NCI-H524 treated with DMSO at 0.1 percent for 48 hours (cell line): ENCODE measurements at places on chromosomes 2 and 18.

- no peak for DNase-seq
Observed at GRCh38 chr2:74564222-74564621, 9.7 kb downstream of the DOK1 start.

DNA sequence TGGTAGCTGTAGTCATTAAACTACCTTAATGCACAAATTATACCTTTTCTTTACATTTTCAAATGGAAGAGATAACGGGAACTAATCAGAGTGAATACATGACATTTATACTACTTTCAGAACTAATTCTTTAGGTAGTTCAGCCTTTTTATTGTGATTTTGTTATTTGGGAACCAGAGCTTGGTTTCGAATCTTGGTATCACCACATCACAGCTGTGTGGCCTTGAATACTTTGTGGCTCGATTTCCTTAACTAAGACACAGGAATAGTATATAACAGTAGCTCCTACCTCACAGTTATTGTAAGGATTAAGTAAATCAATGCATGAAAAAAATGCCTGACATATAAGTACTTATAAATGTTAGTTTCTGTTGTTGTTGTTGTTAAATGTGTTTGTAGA is 240.0 kb downstream of the WDR7 start:
- no peak for DNase-seq

GRCh38 chr2:134739236-134739878 is 20.6 kb upstream of the TMEM163 start:
- no peak for DNase-seq

DNA sequence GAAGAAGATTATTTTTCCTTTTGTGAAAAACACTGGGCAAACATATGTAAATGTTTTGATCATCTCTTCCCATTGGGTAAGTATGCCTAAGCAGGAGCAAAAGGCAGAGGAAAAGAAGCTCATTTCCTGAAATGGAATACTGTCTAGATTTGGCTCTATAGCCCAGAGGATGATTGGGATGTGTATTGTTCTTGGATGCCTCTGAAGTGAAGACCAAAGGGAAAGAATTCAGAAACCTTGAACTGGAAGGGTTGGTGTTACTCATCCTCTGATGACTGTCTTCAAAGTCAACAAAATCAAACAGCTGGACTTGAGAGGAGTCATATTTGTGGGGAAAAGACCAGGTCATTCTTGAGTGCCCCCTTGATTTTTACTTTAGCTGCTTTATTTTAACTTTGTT is 112.6 kb upstream of the NT5C1B start:
- DNase-seq: no peak

GRCh38 chr2:28642796-28643195 is 108.8 kb upstream of the PPP1CB start:
- no peak for DNase-seq

DNA sequence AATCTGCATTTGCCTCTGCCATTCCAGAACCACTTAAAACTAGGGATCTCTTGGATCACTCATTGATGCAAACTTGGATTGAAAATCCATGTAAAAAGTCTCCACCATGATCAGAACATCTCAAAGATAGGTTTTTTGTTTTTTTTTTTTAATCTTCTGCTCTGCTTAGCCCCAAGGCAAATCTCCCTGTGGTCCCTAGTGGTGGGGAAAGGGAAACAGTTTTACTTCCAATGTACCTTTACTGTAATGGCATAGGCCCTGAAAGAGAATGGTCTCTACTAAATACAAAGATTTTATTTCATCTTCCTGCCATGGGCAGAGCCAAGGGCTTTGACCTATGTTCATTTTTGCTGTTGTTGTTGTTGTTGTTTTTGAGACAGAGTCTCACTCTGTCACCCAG is 78.4 kb downstream of the KANSL1L start:
- no peak for DNase-seq

GRCh38 chr2:81853341-81853740 is 1548.8 kb upstream of the LRRTM1 start:
- no peak for DNase-seq

DNA sequence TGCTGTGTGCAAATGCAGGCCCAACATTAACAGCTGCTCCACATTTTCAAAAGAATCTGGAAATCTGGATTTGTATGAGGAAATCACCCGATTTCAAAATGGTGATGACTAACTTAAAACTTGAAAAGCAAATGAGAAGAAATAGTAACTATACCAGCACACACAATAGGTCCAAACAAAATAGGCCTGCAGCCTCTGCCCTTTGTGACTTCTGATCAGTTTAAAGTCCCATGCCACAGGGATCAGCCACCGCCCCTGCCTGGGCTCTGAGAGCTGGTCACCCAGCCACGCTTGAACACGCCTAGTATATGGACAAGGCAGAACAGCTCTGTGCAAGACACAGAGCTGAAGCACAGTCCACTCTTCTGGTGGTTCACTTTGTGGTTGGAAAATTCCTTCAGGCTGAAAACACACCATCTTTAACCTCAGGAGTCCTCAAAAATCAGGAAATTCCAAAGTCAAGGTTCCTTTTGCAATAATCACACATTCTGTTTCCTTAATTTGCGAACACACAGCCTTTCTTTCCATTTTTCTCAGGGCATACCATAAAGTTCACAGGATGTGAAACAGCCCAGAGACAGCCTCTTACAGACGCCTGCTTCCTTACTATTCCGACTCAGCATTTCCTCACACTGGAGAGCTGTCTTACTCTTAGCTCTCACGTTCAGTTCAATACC is 150.1 kb upstream of the RIOK3 start:
- no peak for DNase-seq

DNA sequence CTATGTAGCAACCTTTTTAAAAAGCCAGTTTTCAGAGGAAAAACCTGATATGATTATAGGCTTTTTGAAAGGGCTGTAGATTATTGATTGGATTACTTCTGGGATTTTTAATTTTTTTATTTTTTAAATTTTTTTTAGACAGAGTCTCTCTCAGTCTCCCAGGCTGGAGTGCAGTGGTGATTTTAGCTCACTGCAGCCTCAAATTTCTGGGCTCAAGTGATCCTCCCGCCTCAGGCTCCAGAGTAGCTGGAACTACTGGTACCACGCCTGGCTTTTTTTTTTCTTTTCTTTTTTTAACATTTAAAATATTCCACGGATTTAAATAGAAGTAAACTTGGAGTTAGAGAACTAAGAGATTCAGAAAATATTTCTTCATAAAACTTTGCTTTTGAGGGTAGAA is 1.2 kb downstream of the MRPL19 start:
- no peak for DNase-seq

- no peak for DNase-seq
Observed at GRCh38 chr2:134361648-134362047, 107.8 kb downstream of the MGAT5 start.

DNA sequence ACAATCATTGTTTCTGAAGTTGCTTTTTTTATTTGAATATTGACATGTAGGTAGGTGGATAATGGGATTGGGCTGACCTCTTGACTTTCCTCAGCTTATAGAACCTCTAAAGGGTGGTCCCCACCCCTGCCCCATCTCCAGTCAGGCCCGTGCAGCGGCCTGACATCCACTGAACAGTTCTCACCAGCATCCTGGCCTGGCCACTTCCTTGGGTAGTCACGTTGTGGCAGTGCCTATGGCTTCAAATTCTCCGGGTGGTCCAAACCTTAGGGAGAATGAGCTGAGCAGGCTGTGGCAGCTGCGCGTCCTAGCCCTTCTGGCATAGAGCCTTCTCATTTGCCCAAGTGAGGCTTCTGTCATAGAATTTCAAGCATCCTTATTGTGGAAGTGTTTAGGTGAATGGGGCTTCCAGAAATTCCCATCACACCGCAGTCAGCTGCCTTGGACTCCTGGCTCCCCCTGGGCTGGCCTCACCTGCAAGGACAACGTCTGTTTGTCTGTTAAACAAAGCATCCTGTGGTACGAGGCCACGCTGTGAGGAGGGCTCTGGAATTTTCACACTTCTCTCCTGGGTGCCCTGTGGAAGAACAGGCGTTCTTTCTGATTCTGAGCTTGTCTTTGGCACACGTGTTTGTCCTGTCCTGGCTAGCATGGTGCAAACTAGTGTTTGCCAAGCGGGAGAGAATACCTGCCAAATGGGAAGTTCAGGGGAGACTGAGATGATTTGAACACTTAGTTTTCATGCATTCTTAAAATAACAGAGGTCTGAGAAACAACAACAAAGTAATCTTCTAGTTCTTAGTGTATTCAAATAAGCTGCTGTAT is 31.8 kb upstream of the OTOS start:
- DNase-seq: no peak

DNA sequence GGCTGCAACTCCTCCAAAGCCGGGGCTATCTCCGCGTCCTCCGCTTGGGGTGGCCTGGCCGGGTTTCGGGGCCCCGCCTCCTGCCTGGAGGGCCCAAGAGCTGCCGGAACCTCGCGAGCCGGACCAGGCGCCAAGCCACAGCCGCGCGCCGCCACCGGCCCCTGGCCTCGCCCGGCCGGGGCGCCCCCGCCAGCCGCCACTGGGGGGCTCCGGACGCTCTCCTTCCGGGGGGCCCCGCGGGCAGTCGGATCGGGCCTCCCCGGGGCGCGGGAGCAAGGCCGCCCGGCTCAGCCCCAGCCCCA is 17.4 kb upstream of the HAAO start:
- no peak for DNase-seq

GRCh38 chr2:241952816-241953215 is 83.3 kb downstream of the RTP5 start:
- no peak for DNase-seq

GRCh38 chr18:23538001-23538400 is 34.7 kb downstream of the RMC1 start:
- DNase-seq: no peak

- no peak for DNase-seq
Observed at GRCh38 chr2:54531558-54531957, 75.4 kb downstream of the SPTBN1 start.

GRCh38 chr18:3648200-3648599 is 198.2 kb downstream of the TGIF1 start:
- no peak for DNase-seq

DNA sequence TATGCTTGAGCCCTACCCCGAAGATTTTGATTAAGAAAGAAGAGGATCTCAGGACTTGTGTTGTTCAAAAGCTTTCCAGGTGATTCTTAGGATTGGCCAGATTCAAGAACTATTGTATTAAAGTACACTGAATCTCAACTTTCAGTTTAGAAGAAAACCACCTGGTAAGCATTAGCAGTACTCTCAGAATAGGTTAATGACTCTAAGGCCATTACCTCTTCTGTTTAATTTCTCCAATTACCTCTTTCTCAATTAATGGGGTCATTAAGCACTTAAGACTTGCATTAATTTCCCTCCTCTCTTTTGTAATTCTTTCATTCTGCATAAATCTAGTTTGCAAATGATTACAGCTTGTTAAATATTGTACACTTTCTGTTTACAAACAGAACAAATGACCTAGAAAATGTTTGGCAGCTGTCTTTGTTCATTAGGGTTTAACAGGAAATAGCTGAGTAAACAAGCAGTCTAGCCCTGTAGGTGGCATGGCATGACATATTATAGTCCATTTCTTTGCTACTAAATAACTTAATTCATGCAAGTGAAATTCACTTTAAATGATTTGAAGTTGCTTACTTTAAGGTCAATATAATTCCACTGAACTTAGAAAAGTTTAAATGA is 20.4 kb upstream of the TDRD15 start:
- DNase-seq: no peak

- DNase-seq: no peak
Observed at GRCh38 chr2:2188344-2188920, 142.6 kb downstream of the MYT1L start.

- no peak for DNase-seq
Observed at GRCh38 chr18:8984131-8984721, 118.3 kb upstream of the NDUFV2 start.

DNA sequence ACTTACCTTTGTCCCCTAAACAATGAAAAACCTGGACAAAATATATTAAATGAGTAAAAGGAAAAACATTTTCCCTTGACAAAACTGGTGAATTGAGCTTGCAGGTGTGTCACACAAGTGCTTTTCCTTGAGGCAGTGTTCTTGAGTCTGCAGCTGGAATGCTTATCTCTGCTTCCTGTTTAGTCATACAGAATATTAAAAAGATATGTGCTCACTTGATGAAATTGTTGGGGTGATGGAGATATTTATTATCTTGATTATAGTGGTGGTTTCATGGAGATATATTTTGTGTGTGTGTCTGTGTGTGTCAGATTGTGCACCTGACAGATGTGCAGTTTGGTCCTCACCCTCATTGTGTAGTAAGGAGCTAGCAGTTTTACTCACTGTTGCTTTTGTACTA is 3.3 kb downstream of the TAF1B start:
- DNase-seq: no peak

GRCh38 chr2:84799772-84800171 is 81.1 kb downstream of the TRABD2A start:
- no peak for DNase-seq

GRCh38 chr2:79100285-79100684 is 12.5 kb upstream of the REG1B start:
- DNase-seq: no peak

DNA sequence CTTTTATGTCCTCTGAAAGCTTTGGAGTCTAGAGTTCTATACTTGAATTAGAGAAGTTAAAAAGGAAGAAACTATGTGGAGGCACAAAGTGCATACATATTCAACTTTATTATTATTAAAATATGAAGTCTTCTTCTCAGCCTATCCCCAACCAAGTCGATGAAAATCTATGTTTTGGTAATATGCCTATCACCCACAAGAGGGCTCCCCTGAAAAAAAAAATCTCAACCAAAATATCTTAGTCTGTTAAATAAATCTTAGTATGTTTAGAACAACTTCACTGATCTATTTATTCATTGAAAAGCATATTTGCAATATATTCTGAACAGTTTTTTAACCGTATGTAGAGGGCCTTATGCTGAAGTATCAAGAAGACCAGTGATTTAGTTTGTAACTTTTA is 804.5 kb downstream of the TDRD15 start:
- DNase-seq: no peak

DNA sequence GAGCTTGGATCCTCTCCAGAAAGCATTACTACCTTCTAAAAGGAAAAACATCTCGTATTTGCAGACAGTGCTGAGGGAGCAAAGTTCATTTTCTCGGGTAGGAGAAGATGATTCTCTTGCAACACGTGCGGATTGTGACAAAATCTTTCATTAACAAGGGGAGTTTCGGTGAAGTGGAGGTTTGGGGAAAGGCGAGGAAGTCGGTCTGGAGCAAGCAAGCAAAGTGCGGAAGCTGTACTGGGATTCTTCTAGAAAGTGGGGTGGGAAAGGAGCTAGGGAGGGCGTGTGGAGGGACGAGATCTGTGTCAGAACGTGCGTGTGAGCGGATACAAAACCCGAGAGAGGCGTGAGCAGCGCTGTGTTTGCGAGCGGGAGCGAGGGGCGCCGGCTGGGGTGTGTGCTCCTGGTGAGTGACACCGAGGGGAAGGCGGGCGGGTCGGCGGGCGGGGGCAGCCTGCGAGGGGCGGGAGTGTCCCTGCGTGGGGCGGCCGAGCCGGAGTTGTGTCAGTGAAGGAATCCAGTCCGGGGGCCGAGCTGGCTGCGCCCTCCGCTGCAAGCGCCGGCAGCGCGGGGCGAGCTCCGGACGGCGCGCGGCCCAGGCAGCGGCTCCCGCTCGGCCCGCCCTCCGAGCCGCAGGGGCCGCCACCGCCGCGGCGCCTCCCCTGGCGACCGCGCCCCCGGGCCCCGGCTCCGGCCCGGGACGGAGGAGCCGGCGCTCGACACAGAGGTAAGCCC is at the start of gene SPATS2L:
Gene SPATS2L, plus strand, starts transcription at position 498 of the 735 bp plus-strand sequence. CDS start 82,552 bp downstream, outside the sequence.
- no peak for DNase-seq
